HFFc6 (cell line): ENCODE measurements at places on chromosomes 5 and 9.

GRCh38 chr5:122907276-122907675 lies 61.9 kb downstream of the SNX24 start:
- DNase-seq: peak; percentile 56

GRCh38 chr9:123637606-123637944 lies 281.6 kb downstream of the CRB2 start:
- DNase-seq: no peak

DNA sequence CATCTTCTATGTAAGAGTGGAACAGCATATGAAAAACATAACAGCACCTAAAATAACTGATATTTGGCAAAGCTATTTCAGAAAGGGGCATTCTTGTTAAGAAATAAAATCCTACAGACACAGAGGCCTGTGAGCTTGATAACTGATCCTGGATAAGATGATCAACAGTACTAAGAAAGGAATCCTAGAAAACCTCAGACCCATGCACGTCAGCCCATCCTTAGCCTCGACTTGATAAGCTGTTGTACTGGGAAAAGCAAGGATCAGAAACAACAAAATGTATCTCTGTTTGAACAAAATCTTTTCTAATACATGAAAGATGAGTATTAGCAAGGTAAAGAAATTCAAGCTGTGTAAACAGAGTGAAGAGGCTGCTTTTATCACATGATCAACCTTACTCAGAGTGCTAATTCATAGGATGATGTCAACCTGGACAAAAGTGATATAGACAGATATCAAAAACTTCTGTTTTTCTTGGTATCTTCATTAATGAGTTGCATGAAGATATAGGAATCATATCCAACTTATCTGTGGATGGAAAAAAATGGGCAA lies 15.2 kb downstream of the LIFR start:
- DNase-seq: no peak

DNA sequence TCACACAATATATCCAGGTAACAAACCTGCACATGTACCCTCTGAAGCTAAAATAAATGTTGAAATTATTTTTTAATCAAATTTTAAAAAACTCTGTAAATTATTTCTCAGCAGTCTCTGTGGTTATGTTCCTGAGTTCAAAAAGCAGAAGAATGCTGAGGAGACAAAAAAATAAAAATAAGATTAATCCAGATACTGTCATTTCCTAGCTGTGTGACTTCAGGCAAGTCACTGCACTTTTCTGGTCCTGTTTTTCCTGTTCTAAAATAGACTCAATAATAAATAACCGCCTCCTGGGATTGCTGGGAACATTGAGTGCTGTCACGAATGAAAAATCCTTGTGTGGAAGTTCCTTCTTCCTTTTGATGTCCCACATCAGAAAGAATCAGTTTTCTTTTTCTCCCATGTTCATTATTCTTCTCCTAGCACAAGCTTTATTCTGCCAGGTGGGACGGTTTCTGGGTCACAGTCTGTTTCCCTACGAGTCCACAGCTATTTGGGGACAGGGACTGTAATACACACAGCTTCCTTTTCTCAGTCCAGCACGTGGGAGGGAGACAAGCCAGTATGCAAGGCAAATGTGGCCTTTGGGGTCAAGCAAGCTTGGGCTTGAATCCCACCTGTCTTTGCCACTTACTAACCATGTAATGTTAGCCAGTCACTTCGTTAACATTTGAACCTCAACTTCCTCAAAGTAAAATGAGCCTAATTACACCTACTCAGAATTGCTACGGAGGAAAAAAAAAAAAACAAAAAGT lies 156.9 kb downstream of the TRIM32 start:
- DNase-seq: no peak

DNA sequence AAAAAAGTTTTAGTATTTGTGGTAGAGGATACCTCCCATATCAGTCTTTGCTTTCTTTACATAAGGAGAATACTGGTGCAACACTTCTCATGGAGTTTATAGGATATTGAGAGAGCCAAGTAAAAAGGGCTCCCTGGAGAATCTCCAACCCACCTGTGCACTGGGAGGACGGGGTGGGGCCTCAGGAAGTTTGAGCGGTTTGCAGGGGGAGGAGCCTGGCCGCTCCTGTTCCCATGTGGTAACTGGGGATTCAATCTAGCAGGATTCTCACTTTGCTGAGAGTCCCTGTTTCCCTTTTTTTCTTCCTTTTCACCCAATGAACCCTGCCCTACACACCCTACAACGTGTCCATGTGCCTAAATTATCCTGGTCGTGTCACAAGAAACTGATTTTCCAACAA lies 82.8 kb downstream of the APTX start:
- DNase-seq: no peak
